ENCODE measurements at places on chromosomes 12 and 14.

DNA sequence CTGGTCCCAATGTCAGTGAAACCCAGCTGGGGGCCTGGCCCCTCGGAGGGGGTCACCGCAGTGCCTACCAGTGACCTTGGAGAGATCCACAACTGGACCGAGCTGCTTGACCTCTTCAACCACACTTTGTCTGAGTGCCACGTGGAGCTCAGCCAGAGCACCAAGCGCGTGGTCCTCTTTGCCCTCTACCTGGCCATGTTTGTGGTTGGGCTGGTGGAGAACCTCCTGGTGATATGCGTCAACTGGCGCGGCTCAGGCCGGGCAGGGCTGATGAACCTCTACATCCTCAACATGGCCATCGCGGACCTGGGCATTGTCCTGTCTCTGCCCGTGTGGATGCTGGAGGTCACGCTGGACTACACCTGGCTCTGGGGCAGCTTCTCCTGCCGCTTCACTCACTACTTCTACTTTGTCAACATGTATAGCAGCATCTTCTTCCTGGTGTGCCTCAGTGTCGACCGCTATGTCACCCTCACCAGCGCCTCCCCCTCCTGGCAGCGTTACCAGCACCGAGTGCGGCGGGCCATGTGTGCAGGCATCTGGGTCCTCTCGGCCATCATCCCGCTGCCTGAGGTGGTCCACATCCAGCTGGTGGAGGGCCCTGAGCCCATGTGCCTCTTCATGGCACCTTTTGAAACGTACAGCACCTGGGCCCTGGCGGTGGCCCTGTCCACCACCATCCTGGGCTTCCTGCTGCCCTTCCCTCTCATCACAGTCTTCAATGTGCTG is 11.0 kb downstream of the ZBTB39 start:
- no peak for DNase-seq

- DNase-seq: no peak
Observed at GRCh38 chr14:65301862-65302539, 110.5 kb upstream of the FUT8 start.

- no peak for DNase-seq
Observed at GRCh38 chr12:62537551-62537950, 70.9 kb downstream of the MON2 start.

DNA sequence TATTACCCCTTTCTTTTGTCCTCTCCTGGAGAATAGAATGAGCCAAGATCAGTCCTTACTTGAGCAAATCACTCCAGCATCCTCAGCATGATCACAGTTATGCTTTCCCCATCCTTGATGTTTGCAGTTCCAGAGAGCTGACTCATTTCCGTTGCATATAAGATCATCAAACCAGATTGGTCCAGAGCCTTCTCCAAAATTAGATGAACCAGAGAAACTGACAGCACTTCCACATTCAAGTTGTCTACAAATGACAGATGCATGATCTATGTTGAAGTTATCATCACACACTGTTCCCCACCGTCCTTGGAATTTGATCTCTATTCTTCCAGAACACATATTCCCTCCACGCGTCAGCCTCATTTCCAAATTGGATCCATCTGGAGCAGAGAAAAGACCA is 4.8 kb downstream of the CD163 start:
- peak; percentile 63 for DNase-seq

DNA sequence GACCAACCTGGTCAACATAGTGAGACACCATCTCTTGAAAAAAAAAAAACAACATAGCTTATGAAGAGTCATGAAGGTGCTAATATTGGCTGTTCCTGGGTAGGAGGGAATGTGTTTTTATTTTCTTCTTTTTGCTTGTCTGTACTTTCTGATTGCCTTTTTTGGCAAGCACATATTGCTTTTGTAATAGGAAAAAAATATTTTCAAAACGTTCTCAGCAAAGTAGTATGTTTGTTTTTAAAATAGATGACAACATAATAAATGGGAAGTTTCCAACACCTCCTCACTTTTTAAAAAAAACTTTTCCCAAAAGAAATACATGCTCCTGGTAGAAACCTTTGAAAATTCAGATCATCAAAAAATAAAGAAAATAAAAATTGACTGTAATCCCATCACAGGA is 20.9 kb downstream of the FOS start:
- DNase-seq: no peak

GRCh38 chr14:74019408-74020137 is 424 bp downstream of the BBOF1 start:
- peak; percentile 5 for DNase-seq

- DNase-seq: peak; percentile 40
Observed at GRCh38 chr12:68932128-68932960, 627 bp downstream of the CPM start.

GRCh38 chr12:48164451-48164850 is 7.1 kb upstream of the ASB8 start:
- no peak for DNase-seq

DNA sequence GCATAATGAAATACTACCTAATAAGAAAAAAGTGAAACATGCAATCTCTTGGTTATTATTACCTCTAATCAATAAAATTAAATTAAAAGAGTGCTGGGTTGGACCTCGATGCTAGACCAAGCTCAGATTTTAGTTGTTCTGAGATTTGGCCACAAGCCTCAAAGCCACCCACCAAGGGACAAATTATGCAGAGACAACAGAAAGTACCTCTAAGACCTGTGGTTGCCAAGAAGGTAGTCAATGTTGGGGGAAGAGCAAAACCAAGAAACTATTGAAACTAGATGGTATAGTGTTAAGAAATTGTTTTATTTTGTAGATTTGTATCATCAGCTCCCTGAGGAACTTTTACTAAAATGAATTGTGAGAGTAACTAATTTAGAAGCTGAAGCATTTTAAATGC is 43.8 kb upstream of the ARID2 start:
- DNase-seq: no peak

GRCh38 chr14:89255012-89255411 is 162.0 kb downstream of the FOXN3 start:
- DNase-seq: no peak

DNA sequence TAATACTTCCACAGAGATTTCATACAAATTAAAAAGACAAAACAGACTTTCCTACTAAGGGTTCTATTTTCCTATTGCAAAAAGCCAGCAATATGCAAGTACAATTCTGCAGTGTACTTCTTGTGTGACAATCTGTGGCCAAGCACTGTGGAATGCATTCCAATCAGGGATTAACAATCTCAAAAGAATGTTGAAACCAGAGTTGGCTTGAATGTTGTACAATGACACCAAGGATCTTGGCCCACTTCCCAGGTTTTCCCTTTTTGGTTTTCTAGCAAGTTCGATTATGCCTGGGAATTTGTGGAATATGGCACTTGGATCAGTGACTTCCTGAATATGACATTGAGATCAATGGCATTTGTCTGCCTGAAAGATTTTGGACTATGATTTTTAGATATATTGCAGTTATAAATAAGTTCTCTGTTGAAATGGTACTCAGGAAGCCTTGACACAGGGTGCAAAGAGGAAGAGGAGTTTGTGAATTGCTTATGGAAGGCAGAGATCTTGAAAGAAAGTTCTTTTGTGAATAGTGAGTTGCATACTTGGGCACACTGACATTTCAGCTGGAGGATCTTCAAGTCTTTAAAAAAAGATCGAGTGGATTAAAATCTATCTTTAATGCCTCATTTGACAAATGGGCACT is 81.4 kb upstream of the FERMT2 start:
- DNase-seq: peak; percentile 58

GRCh38 chr14:100532906-100533655 is 54.1 kb downstream of the BEGAIN start:
- no peak for DNase-seq

GRCh38 chr12:101607894-101608293 is 13.1 kb downstream of the MYBPC1 start:
- no peak for DNase-seq

DNA sequence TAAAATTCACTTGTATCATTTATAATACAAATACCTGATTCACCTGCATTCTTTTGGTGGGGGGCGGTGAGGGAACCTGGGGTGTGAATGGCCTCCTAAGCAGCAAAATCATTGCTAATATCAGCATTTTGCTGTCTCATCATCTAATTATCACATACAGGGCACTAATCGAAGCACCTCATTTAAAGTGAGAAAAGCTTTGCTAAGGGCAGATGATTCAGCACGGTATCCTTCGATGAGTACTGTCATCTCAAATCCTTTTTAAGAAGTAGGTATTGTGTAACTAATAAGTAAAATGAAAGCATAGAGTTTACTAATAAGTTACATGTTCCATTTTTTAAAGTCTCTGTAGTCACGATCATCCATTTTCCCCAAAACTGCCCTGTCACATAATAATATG is 278.1 kb upstream of the SOX5 start:
- no peak for DNase-seq

- DNase-seq: no peak
Observed at GRCh38 chr14:22113401-22113800, 439.8 kb upstream of the OR4E1 start.

DNA sequence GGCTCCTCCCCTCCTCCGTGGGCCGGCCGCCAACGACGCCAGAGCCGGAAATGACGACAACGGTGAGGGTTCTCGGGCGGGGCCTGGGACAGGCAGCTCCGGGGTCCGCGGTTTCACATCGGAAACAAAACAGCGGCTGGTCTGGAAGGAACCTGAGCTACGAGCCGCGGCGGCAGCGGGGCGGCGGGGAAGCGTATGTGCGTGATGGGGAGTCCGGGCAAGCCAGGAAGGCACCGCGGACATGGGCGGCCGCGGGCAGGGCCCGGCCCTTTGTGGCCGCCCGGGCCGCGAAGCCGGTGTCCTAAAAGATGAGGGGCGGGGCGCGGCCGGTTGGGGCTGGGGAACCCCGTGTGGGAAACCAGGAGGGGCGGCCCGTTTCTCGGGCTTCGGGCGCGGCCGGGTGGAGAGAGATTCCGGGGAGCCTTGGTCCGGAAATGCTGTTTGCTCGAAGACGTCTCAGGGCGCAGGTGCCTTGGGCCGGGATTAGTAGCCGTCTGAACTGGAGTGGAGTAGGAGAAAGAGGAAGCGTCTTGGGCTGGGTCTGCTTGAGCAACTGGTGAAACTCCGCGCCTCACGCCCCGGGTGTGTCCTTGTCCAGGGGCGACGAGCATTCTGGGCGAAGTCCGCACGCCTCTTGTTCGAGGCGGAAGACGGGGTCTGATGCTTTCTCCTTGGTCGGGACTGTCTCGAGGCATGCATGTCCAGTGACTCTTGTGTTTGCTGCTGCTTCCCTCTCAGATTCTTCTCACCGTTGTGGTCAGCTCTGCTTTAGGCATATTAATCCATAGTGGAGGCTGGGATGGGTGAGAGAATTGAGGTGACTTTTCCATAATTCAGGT is at the start of gene PSEN1:
TSS of gene PSEN1 (plus strand) at position 121 of the 839 bp plus-strand sequence. CDS start 11,513 bp downstream, outside the sequence.
- peak; percentile 96 for DNase-seq

GRCh38 chr12:10094646-10095395 is 4.0 kb downstream of the CLEC1A start:
- no peak for DNase-seq

DNA sequence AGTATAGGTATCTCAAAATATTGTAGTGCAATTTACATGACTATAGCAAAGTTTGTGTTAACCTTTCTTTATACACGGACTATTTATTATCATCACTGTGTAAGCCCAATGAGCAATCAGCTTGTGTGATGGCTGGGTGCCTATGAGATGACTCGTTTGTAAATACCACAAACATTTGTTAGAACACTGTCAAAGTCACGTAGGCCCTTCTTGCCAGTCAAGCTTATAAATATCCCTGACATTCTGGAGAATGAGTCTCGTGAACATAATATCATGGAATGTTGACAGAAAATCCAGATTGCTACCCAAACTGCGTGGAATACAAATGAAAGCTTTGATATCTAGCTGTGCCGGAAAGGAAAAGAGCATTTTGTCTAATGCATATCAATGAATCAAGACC is 648.3 kb upstream of the MDGA2 start:
- peak; percentile 58 for DNase-seq

GRCh38 chr12:88235183-88235833 is 93.2 kb downstream of the TMTC3 start:
- DNase-seq: no peak

DNA sequence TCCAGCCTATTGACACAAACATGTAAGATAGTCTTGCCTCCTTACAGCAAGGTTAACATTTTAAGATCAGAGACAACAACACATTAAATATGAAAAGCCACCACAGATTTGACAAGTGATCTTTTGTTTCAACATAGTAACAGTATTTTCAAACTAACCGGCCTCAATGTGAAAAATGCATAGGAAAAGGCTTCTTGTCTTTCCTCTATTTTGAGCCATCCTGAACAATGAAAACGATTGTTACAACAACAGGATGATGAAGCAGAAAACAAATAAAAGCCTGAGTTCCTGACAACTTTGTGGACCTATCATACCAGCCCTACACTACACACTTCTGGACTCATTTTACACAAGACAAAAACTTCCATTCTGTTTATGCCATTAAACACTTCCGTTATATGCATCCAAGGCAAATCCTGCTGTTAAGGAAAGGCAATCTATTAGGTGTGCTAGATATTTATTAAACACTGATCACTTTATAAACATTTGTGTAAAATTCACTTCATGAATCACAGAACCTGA is 37.3 kb downstream of the BAZ1A start:
- peak; percentile 27 for DNase-seq

GRCh38 chr12:30701056-30701455 is 5.4 kb upstream of the IPO8 start:
- peak; percentile 9 for DNase-seq

Measured in Ammon's horn (tissue), 1 donor.